ENCODE measurements at places on chromosomes 7 and 10.

GRCh38 chr7:121054925-121055324, 66.4 kb downstream of the CPED1 start:
- no peak for DNase-seq

DNA sequence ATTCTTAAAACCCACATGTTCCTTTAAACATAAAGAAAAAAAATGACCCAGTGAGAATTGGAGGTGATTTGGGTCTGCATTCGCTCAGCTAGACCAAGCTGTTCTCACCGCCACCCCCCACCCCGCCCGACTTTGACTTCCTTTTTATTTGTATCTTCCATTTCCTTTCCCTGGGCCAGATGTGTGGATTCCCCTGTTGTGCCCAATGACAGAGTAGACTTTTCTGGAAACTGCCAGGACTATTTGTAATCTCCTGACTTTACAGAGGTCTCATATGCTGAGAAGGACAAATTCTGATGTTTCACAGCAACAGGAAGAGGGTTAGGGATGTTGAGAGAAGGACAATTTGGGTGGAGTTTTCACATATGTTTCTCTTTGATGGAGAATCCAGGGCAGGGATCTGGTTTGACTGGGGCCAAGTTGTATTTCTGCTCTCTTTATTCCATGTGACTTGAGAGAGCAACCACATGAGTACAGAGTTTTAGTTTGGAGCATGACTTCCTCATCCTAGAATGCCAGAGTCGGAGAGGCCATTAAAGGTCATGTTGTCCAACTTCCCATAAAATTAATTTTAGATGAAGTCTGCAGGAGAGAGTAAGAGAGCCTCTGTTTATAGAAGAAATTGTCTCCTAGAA, 1023.2 kb downstream of the LRMDA start:
- DNase-seq: no peak

DNA sequence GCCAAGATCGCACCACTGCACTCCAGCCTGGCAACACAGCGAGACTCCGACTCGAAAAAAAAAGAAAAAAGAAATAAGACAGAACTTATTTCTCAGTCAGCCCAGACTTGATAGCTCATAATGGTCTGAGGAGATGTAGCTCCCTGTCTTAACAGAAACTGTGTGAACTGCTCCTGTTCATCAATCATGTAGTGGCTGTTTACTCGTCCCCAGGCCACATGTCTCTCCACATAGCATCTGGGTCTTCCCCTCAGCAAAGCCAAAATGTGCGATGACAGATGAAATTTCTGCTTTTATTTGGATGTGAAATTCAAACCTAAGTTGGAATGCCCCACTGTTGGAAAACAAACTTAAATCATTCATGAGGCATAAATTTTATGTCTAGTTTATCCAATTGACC, 219.0 kb downstream of the CACNA2D1 start:
- no peak for DNase-seq

GRCh38 chr10:69321865-69322264, 43.6 kb downstream of the HK1 start:
- no peak for DNase-seq

DNA sequence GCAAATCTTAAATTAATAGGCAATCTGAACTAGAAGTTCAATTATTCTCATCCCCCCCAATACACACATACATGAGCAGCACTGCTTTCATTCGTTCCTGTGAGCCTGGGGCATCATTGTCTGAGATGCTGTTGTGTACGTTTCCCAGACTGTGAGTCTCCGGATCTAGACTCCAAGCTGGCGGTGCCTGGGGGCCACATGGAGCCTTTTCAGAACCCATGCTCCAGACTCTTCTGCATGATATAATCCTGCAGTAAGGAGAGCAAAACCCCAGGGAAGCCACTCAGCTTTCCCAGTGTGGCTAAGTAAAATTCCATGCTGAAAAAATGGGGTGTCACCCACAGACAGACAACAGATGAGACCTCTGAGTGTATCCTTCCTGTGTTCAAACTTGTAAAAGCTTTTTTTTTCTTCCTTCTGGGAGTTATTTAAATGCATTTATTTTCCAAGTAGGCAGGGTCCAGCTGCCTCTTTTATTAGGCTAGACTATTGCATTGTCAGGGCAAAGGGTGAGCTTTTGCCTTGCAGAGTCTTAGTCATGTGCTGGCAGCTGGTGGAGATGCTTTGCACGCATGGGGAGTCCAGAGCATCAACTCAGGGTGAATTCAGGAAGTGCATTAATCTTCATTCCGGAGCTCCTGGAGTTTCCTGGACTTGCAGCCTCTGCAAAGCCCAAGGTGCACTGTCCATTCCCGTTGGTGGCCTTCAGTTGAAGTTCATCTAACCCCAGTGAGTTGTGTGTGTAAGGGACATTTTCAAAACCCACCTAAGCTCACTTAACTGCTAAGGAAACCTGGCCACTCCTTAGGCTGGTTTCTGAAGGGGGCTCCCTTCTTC, 185.7 kb upstream of the ADO start:
- DNase-seq: peak; percentile 48

GRCh38 chr7:88772776-88773175, 13.3 kb downstream of the ZNF804B start:
- no peak for DNase-seq

DNA sequence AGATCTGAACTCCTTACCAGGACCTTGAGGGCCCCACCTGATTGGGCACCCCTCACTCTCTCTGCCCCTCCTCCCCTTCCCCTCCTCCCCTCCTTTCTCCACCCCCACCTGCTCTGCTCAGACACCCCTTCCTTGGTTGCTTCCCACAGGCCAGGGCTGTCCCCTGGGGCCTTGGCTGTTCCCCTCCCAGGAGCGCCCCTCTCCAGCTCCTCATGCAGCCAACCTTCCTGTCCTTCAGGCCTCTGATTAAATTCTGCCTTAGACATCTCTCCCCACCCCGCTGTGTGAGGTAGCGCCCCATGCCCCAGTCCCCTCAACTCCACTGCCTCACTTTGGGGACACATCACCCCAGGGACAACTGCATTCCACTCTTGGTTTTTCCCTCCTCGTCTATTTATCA, 32.4 kb downstream of the HTRA1 start:
- DNase-seq: no peak

DNA sequence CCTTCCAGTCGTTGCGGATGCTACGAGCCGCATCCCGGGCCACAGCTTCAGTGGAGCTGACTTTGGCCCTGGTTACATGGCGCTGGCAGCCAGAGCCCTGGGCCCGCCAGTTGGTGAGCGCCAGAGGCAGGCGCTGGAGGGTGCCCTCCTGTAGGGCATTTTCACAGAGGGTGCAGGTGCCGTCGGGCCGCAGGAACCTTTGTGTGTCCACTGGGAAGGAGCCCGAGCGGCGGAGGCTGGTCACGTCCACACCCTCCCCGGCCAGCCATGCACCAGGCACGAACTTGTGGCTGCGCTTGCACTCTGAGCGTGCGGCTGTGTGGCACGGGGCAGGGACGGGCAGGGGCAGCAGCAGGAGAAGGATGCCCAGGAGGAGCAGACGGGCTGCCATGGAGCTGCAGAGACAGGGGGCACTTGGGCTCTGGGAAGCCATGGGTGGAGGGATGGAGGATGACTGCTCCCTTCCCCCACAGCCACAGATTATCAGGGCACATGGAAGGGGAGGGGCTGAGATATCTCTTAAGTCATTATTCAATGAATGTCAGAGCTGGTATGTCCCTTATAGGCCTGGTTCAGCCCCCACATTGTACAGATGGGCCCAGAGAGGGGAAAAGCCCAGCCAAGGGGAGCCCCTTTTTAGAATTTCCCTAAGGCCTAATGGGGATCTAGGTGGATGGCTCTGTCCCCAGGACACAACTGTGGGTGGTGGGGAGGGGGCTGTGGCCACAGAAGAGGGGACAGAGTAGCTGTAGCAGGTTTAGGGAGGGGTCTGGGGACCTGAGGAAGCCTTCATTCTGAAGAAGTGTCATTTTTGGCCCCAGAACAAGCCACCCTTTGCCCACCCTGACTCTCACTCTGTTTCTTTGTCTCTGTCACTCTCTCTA, 1.8 kb downstream of the PRF1 start:
- DNase-seq: no peak

- DNase-seq: no peak
These were observed 139.6 kb downstream of the CDH23 start for GRCh38 chr10:71536332-71536731.

DNA sequence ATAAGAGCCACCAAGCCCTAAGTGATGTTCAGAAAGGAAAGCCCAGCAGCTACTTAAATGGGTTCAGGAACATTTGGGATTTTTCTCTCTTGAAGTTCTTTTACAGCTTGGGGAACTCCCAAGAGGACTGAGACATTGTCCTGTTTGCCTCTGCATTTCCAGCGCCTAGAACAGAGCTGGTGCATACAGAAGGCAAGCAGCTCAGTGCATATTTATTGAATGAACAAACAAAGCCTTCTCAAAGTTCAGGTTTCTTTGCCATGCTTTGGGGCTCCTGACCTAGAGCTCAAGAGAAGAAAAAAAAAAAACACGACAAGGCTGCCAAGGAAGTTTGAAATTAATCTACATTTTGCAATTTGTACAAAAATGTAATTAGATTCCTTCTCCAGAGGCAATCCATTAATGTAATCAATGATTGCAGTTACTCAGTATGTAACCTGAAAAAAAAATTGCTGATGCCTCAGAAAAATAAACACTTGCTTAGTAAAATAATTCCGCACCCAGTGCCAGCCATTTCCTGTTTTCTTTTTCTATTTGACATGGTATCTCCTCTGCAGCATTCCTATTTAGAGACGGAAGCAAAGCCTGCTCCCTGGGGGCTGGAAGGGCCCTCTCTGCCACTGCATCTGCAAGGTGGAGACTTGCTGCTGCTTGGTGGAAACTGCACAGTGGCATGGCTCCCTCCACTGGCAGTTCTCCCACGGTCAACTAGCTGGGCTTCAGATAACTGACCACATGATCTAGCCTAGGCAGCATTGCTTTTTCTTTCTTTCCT, 157.3 kb downstream of the TMEM178B start:
- DNase-seq: no peak

DNA sequence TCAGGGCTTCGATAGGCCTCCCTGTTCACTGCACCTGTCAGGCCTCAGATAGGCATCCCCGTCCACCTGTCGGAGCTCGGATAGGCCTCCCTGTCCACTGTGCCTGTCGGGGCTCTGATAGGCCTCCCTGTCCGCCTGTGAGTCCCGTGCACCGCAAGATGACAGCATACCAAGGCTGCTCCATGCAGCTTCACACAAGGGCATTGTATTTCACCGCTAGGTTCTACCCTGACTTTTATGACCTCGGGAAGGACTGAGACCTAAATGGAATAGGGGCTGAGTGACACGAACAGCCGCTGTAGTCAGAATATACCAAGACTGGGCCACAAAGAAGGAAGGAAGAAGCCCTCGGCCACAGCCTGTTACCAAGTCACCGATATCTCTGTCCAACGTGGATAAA, 271.2 kb downstream of the DIP2C start:
- DNase-seq: no peak

DNA sequence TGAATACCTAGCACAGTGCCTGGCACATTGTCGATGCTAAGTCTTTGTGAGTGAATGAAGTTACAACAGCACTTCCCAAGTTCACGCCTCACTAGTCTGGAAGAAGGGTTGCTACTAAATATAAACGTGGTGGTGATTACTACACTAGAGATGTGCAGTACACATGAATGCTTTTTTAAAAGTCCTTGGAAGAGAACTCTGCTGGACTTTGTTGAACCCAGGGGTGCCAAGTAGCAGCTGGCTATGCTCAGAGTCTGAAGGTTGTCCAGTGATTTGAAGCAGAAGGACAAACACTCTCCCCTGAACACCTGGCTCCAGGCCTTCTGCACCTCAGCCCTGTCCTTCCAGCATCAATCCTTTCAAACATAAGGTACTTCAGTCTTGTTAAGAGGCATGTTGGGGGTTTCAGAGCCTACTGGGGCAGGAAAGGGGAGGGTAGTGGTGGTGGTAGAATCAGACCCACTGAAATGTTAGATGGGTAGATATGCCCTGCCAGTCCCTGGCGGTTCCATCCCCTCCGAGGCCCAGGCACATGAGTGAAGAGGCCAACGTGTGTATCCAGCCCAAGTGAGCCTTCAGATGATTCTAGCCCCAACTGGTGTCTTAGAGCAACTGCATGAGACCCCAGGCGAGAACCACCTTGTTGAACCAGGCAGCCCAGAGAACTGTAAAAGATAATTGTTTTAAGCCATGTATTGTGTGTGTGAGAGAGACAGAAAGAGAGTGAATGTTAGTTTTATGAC, 94.4 kb downstream of the TAX1BP1 start:
- DNase-seq: no peak

GRCh38 chr7:23346316-23346715, 47.2 kb downstream of the MALSU1 start:
- no peak for DNase-seq

GRCh38 chr7:75727881-75728593, 10.7 kb downstream of the HIP1 start:
- no peak for DNase-seq

DNA sequence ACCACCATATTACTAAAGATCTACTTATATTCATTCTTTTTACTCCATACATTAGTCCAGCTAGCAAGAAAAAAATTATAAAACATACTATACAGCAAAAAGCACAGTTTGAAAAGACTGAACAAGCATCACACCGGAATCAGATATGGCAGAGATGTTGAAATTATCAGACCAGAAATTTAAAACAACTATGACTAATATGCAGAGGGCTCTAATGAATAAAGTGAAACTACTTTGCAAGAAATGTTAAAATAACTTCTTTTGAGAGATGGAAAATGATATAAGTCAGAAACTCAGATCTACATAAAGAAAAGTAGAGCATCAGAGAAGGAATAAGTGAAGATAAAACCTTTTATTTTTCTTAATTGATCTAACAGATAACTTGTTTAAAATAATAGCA, 50.9 kb downstream of the SGCE start:
- no peak for DNase-seq

DNA sequence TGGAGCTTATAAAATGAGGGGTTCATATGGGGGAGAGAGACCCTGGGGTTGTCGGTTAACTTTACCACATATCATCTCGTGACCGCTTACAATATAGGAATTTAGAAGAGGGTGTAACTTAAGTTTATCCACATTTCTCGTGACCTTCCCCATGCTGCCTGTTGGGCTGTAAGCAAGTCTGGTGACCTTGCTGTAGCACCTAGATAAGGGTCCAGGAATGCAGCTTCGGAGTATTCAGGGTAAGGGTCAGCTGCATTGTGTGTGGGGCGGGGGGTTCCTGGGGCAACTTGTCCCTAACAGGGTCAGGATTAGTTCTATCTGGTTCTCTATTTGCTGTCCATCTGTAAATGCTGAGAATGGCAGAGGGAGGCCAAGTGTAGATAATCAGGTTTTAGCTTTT, 1.3 kb upstream of the CHST3 start:
- DNase-seq: no peak

GRCh38 chr10:77249901-77250459, 387.6 kb downstream of the KCNMA1 start:
- no peak for DNase-seq

DNA sequence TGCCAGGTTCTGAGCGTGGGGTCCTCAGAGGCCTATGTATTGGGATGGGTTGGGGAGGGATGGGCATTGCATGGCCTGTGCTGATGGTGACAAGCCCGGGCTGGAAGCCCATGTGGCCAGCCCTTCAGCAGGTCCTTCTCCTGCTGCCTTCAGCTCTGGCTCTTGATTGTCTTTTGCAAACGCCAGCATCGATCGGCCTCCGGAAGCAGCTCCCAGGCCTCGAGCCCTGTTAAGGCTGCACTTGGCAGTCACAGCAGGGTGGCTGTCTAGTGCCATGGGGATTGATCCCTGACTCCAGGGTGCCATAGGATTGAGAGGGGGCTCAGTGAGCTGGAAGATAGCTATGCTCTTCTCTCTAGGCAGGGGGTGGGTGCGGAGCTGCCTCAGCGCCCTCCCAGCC, 51.4 kb downstream of the CDH23 start:
- DNase-seq: no peak

All from fibroblast of skin of left biceps (primary cell).